Osteoblast (primary cell): ENCODE measurements at places on chromosomes 4 and X. TPM values are rescaled to one million over a fixed set of nuclear protein-coding genes. Genes with fewer than 3 reads are reported as not detected.
A peak's percentile ranks its signal among the peaks of the same experiment; 100 is the strongest.

- H3K27ac ChIP-seq, result no peak overlapping the region
- no peaks in the 10 kb centered on the region for H3K36me3 ChIP-seq
- no peak overlapping the region for H3K4me3 ChIP-seq
- no peaks in the 10 kb centered on the region for H3K4me1 ChIP-seq
Observed at GRCh38 chrX:149198980-149199732, 305.9 kb downstream of the IDS start.

The MAOA gene
- total RNA-seq, result 4.1 and 5.8 TPM in 2 replicates

The NKX3-2 gene
- total RNA-seq, result 0.72 and 1.2 TPM in 2 replicates

DNA sequence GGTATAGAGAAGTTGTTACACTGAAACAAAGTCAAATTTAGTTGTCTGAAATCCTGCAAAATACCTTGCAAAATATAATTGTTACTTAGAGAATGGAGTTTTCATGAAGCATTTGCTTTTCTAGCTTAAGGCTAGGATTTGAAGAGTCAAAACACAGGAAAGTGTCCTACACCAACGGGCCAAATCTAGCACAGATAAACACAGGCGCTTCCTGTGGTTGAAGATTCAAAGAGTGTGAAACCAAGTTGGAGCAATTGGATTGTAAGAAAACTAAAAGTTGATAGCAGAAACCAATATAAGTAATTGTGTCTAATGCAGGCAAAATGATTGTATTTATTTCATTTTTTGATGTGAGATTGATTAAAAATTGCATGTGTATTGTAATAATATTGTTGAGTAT is 2002.5 kb upstream of the TENM3 start:
- H3K27ac ChIP-seq, result no peak overlapping the region
- H3K4me3 ChIP-seq, result no peak overlapping the region
- no peaks in the 10 kb centered on the region for H3K4me1 ChIP-seq

GRCh38 chrX:120242813-120243212 is 7.8 kb upstream of the ZBTB33 start:
- peaks cover 4% of the 10 kb centered on the region for H3K27me3 ChIP-seq
- H3K36me3 ChIP-seq, result no peaks in the 10 kb centered on the region
- no peak overlapping the region for H3K27ac ChIP-seq
- H3K4me1 ChIP-seq, result no peaks in the 10 kb centered on the region
- H3K4me3 ChIP-seq, result no peak overlapping the region

GRCh38 chr4:146245850-146246249 is 31.5 kb downstream of the REELD1 start:
- H3K4me3 ChIP-seq, result no peak overlapping the region
- no peak overlapping the region for H3K27ac ChIP-seq
- no peak for DNase-seq
- no peaks in the 10 kb centered on the region for H3K36me3 ChIP-seq

GRCh38 chr4:75513526-75514130 is 575 bp downstream of the RCHY1 start:
- H3K27me3 ChIP-seq, result no peaks in the 10 kb centered on the region
- no peak for DNase-seq
- peaks cover 36% of the 10 kb centered on the region for H3K4me1 ChIP-seq

- H3K27ac ChIP-seq, result no peak overlapping the region
- no peaks in the 10 kb centered on the region for H3K4me1 ChIP-seq
- no peak for DNase-seq
- no peaks in the 10 kb centered on the region for H3K27me3 ChIP-seq
Observed at GRCh38 chrX:144334577-144334976, 450.7 kb downstream of the UBE2NL start.

DNA sequence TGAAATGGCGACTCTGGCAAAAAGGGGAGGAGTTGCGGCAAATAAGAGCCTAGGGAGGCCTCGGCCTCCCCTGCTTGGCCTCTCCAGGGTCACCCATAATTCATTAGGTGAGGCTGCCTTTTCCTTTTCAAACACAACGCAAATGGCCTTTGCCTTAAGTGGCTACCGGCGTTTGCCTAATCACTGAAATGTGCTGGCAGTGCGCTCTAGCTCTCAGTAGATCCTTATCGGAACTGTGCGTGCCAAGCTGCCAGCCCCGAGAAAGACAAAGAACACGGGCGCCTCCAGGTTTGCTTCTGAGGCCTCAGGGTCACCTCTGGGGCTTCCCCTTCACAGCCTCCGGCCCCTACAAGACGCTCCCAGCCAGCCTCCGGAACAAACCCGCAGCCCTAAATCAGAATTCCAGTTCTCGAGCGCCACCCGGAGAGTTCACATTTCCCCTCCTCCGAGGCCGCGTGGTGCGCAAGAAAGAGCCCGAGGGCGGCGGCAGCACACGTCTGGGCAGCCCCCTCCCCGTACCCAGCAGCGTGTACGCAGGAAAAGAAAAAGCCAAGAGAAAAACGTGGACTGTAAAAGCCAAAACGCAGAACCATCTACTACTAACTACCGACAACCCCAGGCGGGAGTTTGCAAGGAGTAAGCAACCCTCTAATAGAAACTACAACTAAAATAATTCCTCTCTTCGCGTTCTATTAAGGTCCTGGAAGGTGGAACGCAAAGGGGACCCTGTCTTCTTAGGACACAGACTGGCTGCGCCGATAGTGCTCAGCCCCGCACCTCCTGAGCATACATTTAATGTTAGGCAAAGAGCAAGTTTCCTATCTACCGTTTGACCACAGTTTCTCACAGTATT is 76.5 kb upstream of the BCOR start:
- H3K36me3 ChIP-seq, result no peaks in the 10 kb centered on the region
- peak overlapping the region; percentile 75 for H3K27ac ChIP-seq
- H3K4me3 ChIP-seq, result peak overlapping the region; percentile 75
- H3K4me1 ChIP-seq, result peaks cover 19% of the 10 kb centered on the region

The CC2D2A gene
- total RNA-seq, result 34.0 and 35.4 TPM in 2 replicates

DNA sequence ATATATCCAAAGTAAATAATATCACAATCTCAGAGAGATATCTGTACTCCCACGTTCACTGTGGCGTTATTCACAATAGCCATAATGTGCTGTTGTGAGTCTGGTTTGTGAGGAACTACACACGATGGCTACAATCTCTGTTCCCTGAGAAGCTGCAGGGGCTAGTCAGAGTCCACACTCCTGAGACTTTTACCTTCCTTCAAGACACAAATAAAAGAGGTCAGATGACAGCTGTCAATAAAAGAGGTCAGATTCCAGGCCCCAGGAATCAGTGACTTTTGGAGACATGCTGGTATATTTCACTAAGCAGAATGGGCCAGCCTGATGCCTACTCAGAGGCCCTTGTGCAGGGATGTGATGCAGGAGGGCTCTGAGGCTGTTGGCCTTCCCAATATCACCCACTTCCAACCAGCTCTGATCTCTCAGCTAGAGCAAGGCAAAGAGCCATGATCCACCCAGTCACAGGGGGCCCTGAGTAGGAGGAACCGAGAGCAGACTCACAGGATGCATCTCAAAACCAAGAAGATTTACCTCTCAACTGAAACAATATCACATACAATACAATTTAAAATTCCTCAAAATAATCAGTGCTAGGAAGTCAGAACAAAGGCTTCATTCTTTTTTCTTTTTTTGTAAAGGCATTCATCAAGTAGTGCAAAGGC is 13.8 kb downstream of the FRYL start:
- no peak overlapping the region for H3K4me3 ChIP-seq
- H3K4me1 ChIP-seq, result no peaks in the 10 kb centered on the region
- no peak overlapping the region for H3K27ac ChIP-seq
- DNase-seq, result peak; percentile 53
- H3K27me3 ChIP-seq, result no peaks in the 10 kb centered on the region

The ZNF732 gene
- total RNA-seq, result 0.59 and 0.72 TPM in 2 replicates

The OTC gene
- total RNA-seq, result not detected in 2 replicates

- no peak overlapping the region for H3K27ac ChIP-seq
- H3K4me1 ChIP-seq, result no peaks in the 10 kb centered on the region
- H3K27me3 ChIP-seq, result no peaks in the 10 kb centered on the region
- H3K4me3 ChIP-seq, result peak overlapping the region; percentile 11
Observed at GRCh38 chrX:97039363-97040029, 155.8 kb downstream of the RPA4 start.

GRCh38 chrX:107448625-107448997 is 841 bp upstream of the FRMPD3 start:
- no peaks in the 10 kb centered on the region for H3K4me1 ChIP-seq
- no peak overlapping the region for H3K27ac ChIP-seq
- peak; percentile 63 for DNase-seq
